Activated naive CD4-positive, alpha-beta T cell (primary cell): ENCODE measurements at places on chromosomes 3 and 15.
A peak's percentile ranks its signal among the peaks of the same experiment; 100 is the strongest.

DNA sequence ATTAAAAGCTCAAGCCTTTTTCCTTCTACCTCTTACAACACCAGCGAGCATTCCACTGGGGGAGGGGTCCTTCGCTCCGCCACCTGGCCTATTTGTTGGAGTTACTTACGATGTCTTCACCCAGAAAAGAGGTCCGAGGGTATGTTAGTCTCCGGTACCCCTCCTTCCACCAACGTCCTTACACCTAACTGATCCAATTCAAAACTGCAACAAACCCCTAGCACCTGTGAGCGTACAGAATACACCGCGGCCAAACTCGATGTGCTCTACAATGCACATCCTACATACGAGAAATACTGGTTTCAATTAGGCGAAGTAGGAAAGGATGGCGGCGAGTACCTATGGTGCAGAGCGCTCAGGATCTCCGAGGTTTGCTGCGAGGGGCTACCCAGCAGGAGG is 944 bp downstream of the SLITRK3 start:
- DNase-seq, result no peak

DNA sequence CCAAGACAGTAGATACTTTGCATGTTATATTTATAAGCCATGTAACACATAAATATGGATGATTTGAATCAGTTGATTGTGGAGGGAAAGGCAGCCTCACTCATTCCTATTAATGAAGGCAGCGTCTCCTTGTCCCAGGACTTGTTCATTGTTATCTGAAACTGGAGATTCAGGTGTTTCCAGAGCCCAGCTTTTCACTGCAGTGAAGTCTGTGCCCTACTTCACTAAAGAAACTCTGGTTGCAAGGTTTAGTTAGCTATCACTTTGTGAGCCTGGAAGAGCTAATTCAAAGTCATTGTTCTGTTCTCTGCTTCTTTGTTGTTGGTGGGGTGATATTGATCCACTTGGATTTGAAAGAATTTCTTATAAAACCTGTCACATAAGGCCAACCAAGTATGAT is 9.8 kb downstream of the NR2C2 start:
- DNase-seq, result no peak

GRCh38 chr15:59116141-59116540 is 11.2 kb downstream of the CCNB2 start:
- no peak for DNase-seq

DNA sequence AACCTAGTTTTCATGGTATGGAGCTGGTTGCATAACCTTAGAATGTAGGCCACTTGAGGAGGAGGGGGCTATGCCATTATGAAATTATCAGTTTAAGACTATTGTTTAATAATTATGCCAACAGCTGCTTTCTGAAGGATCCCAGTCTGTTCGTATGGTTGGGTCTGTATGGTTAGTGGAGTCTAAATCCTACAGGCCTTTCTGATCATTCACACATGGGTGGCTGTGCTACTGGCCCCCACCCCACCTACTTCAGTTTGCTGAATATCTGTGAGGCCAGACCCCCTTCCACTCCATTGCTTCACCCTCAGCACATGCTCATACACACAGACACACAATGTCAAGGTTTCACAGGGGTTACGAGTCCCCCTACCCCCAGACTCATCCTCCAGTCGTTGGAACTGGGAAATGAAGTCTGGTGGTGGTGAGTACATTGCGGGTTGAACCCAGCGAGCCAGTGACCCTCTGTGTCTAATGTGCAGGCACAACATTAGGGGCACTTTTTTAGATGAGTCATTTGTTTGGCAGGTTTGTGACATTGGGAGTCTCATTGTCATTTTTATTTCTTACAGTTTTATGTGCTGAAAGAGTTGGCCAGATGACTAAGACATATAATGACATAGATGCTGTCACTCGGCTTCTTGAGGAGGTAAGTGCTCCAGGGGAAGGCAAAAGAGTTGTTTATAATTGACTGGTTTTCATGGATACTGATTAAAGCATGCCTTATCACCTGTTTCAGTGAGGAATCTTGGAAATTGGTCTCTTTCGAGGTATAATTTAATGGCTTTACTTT is 85.3 kb downstream of the TRAK1 start:
- no peak for DNase-seq

GRCh38 chr3:14876921-14877333 is 58.2 kb downstream of the FGD5 start:
- DNase-seq, result no peak

- no peak for DNase-seq
Observed at GRCh38 chr3:23785097-23785645, 20.6 kb upstream of the UBE2E1 start.

DNA sequence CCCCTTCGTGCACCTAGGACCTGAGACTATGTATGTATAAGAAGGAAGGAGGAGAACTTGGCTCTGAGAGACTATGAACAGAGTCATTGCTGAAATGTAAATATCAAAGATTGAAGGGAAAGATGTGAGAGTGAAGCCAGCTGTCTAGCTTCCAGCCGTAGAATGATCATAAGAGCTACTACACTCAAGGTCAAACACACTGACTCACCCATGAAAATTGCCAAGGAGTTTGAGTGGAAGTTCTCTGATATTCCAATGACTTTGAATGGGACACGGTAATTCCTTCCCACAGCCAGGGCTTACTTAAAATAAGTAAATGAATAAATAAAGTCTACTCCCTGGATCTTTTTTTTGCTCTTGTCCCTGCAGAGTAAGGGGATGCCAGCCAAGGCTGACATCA is 398.9 kb upstream of the TPRG1 start:
- DNase-seq, result no peak

- no peak for DNase-seq
Observed at GRCh38 chr3:183153210-183153950, 9.2 kb downstream of the LAMP3 start.

DNA sequence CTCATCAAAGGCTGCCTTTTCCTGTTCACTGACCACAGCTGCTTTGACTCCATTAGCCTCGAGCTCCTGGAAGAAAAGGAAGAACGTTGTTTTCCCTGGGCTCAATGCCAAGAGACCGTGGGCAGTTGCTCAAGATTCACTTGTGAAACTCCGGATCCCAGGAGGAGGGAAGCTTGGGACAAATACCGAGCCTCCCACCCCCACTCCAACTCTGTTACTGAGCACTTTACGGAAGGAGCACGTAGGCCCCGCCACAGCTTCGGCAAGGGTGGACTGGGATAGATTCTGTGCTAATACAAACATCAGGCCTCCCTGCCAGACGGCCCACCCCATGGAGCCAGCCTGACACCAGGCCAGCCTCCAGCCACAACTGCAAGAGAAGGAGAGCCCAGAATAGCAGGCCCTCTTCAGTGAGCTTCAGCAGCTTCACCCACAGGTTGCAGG is 10.8 kb upstream of the FANCD2 start:
- DNase-seq, result no peak

DNA sequence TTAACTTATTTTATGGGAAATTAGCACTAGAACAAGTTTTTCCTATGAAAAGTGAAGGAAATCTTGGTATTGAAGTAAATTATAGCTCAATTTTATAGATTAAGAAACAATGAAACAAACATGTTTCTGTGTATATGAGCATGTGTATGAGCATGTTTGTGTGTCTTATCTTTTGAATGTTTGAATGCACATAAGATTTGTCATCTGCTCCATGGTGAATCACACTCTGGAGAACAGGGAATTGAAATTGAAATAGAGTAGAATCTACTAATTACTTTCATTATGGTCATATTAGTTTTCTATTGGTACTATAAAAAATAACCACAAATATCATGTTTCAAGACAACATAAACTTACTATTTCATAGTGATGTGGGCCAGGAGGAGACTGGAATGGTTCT is 646.6 kb downstream of the OTOL1 start:
- no peak for DNase-seq

DNA sequence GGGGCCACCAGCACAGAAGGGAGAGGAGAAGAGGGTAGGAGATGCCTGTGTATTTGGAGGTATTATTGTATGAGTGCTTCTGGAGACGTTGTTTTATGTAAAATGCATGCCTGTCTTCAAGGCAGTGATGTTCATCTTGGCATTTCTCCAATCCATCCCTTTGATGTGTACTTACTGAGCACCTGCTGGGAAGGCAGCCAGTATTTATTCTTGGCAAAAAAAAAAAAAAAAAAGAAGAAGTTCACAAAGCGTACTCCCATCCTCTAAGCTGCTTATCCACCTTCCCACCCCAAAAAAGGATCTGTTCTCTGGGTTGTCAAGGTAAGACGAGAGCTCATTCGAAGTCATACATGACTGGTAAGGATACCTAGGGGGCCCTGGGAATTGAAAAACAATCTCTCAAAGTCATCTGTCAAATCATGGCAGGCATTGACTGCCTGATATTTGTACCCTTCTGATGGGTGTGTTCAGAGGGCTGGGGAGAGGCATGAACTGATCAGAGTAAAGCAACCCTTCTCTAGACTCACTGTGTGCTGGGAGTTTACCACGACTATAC is 30.0 kb upstream of the SLC6A1 start:
- DNase-seq, result no peak

DNA sequence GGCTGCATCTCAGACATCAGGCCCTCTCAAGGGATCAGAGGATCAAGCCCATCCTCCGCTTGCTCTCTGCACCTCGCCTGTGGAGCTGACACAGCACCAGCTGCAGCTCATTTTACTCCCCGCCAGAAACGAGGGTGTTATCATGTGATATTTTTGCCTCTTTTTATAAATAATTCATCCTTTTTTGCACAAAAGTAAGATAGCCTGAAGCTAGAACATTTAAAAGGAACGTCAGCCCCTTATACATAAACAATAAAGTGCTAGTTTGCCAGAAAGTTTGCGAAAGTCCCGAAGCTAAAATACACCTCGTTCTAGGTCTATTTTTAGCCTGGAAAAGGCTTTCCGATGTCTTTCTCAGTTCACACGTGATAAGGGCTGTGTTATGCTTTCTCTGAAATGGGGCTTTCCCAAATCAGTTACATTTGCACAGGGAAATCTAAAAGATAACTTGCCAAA is 9.6 kb upstream of the FAM174B start:
- DNase-seq, result no peak

DNA sequence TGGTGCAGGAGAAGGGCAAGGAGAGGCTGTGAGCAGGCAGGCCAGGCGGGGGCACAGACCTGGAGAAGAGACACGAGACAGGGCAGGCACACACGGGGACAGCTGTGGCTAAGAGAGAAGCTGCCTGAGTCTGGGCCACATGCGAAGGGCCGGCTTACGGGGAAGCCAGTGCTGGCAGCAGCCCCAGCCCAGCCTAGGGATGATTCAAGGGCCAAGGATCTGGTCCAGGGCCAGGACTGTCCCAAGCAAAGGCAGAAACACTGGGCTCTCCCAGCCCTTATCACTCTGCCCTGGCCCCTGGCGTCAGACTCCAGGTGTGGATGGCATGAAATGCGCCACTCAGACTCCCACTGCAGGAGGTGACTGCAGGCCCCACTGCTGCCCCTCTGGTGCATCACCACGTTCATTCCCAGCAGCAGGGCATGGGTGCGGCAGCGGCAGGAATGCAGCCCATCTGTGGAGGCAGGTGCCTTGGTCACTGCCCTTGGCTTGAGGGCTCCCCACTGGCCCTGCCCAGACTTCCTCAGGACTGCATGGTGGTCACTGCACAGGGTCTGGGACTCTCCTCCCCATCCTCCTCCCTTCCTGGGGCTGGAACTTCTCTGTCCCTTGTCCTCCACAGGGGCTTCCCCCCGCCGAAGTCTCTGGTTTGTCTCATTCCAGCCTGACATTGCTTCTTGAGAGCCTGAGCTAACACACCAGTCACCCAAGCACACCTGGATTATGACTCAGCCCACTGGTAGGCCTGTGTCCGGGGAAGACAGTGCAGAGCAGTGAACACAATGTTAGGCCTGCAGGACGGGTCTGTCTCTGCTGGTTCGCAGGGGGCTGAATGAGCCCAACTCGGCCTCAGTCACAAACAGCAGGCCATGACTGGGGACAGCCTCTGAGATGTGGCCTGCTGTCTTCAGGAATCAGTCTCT is 69.3 kb downstream of the TBC1D2B start:
- DNase-seq, result no peak

DNA sequence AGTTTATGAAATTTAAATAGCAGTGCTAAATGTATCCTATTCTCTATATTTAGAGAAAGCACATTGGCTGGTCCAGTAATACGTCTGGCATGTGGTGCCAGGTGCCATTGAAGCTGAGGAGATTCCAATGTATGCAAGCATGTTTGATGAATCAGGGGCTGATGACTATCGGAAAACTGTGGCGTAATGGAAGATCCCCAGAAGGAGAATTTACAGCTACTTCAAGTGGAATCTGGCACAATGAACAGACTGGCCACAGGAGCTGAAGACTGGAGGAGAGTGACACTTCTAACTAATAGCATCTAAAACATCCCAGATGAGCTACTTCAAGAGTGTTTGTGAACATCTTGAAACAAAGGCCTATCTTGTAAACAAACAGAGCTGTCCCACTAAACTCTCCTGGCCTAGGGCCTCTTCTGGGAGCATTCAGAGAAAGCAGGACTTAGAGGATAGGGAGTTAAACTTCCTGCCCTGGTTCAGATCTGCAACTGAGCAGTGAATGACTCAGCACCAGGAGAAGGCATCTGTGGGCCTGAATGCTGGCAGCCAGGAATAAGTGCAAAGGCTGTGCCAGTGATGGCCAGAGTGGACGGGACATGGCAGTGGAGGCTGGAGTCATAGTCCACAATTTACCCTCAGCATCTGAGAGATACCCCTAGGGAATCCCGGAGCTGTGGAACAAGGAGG is 15.2 kb upstream of the ACTC1 start:
- DNase-seq, result no peak

- DNase-seq, result peak; percentile 6
Observed at GRCh38 chr3:126522363-126522788, 1.6 kb upstream of the CHST13 start.

DNA sequence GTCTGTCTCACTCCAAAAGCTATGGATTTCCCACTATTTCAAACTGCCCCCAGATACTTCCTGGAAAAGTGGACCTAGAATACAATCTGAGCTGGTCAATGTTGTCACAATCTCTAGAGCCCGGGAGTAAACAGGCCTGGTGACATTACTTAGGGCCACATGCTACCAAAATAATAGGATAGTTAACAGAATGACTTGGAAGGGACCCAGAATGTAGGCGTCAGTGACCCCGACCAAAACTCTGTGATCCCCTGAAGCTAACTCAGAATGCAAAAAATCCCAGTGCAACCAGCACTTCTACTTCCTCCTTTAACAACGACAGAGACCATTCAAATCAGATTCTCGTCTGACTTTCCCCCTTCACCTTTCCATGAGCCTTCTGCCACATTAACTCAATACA is 51.5 kb upstream of the CDV3 start:
- no peak for DNase-seq

GRCh38 chr3:95240395-95240794 is 1177.5 kb downstream of the NSUN3 start:
- no peak for DNase-seq

DNA sequence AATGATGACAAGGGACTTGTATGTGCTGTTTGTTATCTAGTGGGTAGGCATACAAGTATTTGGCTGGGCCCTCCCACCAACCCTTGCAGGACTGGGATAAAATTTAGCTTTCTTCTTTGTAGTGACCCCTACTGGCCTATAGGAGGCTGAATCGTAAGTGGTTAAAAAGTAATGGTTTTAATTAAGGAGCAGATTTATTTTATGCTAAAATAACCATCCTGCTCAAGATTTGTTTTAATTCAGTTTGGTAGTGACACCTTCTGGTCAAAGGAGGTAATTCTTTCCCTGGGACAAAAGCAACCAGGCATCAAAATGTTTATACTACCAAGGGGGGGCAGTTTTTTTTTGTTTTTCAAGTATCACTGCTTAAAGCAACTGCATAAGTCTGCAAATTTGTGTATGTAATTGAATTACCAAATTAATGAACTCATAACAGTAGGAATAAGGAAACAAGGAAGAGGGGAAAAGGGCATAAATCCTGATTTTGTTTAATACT is 70.7 kb downstream of the TOP2B start:
- no peak for DNase-seq
